ENCODE measurements at places on chromosomes 7 and 10.

- no peak for DNase-seq
These were observed 83.0 kb downstream of the C1GALT1 start for GRCh38 chr7:7265081-7266075.

DNA sequence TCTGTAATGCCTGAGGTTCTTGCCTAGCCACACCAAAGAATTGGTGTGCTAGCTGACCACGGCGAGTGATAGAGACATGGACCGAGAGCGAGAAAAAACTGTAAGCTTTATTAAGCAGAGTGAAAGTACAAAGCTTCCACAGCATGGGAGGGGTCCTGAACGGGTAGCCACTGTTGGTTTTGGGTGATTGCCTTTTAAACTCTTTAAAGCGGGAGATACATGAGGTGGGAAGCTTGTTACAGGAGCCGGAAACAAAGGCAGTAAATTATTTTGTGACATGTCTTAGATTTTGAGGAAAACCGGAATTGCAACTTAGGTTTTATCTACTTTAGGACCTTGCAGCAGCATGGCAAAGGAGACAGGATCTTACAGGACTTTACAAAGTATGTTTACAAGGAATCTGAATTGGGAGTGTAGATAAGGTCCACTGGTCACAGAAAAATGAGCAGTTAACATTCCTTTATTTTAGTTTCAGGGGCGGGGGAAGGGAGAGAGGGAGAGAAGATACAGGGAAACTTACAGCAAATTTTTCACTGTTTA lies 252.7 kb upstream of the MBL2 start:
- no peak for DNase-seq

DNA sequence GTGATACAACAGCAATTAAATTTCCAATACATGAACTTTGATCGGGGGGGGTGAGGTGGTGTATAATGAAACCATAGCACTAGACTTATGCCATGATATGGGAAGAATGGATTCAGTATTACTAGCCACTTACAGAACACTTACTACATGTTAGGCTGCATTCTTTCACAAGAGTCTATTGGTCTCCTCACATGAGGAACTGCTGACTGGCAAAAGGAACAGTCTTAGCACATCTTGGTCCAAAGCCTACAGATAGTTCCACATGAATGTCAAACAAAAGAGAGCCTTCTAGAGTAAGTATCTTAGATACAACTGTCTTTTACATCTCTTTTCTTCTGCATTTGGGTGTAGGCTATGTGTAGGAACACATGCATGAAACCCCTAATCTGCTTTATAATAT lies 115.9 kb upstream of the DNAJB12 start:
- no peak for DNase-seq

GRCh38 chr7:134395604-134396003 lies 63.3 kb downstream of the AKR1B1 start:
- no peak for DNase-seq

GRCh38 chr7:36535866-36536664 lies 146.4 kb downstream of the ANLN start:
- DNase-seq = no peak

- no peak for DNase-seq
These were observed 20.0 kb downstream of the IMPDH1 start for GRCh38 chr7:128389618-128390329.

Data from left colon (tissue), 2 donors.